ENCODE measurements at places on chromosomes 4 and X.

DNA sequence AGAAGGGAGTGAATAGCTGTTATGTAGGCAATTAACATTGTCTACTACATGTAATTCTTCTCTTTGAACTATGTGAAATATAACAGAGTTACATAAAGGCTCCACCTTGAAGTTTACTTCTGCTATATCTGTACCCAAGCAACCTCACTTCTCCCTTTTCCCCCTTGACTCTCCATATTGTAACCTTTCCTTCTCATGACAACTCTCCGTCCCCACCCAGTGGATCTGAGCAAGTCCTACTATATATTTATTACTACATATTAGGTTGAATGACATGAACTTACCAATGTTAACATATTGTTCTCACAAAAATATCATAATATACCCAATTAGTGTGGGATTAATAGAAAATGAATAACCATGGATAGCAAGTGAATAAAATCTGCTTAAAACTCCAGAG, 93.2 kb upstream of the ATP8A1 start:
- peak; percentile 20 for DNase-seq

- no peak for DNase-seq
These were observed 21.7 kb downstream of the RAB40AL start for GRCh38 chrX:102958794-102959193.

- no peak for DNase-seq
These were observed 95.3 kb downstream of the FANCB start for GRCh38 chrX:14777525-14777924.

- no peak for DNase-seq
These were observed 58.5 kb downstream of the ASMT start for GRCh38 chrX:1673337-1673736.

DNA sequence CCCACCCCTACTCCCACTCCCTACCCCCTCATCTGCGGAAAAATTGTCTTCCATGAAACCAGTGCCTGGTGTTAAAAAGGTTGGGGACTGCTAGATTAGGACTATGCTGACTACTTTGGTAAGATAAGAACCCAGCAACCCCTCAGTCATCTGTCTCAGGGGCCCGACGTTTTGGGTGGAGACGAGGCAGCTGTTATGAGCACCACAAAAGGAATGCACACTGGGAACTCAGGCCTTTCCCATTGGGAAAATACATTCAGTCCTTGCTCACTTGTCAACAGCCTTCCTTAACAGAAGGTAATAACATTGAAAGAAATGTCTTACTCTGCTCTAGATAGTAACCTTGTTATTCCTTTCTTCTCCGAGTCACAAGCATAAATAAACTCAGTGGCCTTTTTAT, 310.8 kb downstream of the AFF2 start:
- DNase-seq, result no peak

DNA sequence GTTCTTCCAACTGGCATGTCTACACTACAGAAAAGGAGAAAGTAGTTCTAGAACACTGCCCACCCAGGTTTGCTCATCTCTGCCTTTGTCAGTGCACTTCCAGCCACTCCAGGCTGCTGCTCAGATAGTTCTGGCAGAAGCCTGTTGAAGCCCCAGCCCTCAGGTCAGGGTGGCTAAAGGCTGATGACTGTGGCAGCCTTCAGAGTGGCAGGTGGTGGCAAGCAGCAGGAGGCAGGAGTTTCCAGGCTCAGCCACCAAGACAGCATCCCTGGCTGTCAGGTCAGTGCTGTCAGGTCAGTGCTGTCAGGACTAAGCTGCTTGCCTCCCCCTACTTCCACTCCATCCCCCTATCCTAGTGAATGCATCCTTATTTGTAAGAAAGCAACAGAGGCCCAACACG, 100.4 kb downstream of the MAMLD1 start:
- no peak for DNase-seq

DNA sequence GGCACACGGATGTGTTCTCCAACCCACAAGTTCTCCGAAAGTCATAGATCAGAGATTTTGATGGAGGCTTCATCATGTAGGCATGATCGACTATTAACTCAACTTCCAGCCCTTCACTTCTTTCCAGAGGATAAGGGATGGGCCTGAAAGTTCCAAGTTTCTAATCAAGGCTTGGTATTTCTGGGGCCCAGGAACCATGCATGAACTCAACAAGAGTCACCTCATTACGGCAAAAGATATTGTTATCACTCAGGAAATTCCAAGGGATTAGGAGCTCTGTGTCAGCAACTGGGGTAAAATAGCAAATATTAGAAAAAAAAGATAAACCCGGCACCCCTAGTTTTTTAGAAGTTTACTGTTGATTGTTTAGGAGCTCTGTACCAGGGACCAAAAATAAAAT, 240.1 kb upstream of the PPP1R2C start:
- DNase-seq, result no peak

GRCh38 chr4:186920483-186920882, 196.8 kb upstream of the FAT1 start:
- DNase-seq, result no peak

- no peak for DNase-seq
These were observed 65.1 kb upstream of the DIAPH2 start for GRCh38 chrX:96619588-96619987.

DNA sequence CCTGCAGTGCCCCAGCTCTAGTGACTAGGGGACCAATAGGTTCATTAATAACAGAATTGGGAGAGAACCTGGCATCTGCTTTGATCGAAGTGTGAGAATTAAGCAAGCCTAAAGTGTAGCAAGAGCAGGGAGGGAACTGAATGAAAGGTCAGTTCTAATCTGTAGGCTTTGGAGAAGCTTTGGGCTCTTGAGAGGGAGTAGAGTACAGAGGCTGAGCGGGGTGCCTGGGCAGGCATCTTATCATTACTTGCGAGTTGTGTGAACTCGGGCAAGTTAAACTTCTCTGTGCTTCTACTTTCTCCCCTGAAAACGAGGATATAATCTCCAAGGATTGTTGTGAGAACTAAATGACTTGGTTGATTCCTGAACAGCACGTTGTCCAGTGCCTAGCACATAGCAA, 906 bp upstream of the PARM1 start:
- DNase-seq, result no peak

All from Peyer's patch (tissue), 4 donors.